CD4-positive, alpha-beta T cell treated with Interleukin-10 for 1 hour (primary cell): ENCODE measurements at places on chromosomes 11 and 22.

- no peak for DNase-seq
These were observed 9.5 kb upstream of the CBX6 start for GRCh38 chr22:38881464-38881871.

GRCh38 chr11:116373104-116373944, 399.5 kb downstream of the BUD13 start:
- no peak for DNase-seq

DNA sequence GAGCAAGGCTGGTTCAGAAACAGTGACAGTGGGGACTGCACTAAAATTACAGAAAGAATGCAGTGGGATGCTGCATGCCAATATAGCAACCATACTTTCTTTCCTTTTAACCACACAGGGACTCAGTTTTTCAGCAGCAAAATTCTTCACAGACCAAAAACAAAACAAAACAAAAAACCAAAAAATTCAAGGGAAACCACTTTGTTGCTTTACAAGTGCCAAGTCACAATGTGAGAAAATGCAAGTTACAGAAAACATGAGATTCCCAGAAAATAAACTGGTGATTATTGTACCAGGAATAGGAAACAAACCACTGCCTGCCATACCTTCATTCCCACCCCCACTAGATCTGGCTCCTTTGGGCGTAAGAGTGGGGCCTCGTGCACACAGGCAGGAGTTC, 52.6 kb downstream of the TENM4 start:
- DNase-seq: no peak

DNA sequence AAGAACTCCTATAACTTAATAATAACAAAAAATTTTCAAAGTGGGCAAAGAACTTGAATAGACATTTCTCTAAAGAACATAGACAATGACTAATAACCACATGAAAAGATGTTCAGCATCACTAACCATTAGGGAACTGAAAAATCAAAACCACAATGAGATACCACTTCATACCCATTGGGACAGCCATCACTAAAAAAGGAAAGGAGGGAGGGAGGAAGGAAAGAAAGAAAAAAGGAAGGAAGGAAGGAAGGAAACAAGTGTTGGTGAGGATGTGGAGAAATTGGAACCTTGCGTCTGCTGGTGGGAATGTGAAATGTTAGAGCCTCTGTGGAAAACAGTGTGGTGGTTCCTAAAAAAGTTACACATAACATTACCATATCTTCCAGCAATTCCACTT, 55.8 kb downstream of the MS4A13 start:
- no peak for DNase-seq

GRCh38 chr11:105937331-105937730, 84.7 kb downstream of the MSANTD4 start:
- no peak for DNase-seq

DNA sequence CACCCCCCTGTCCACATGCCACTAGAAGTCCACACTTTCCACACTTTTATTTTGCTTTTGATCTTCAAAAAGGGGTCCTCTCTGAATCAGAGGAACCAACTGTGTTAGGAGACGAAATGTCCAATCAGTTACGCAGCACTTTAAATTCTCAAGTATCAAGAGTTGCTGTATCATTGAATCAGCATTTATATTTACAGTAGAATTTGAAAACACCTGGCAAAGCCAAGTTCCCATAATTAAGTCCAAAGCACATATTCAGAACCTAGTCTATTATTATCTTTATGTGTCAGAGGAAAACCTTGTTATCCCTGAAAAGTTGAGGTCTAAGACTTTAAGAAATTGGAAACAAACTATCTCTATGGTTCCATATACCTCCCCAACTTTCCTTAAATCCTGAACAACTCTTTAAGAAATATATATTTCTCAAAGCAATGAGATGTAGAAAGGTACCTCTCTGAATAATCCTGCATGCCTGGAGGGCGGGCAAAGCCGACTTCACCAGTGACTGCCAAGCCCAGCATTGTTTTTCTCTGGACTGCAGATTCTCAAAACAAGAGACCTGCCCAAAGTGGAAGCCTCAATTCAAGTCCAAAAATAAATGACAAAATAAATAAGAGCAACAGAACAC, 75.9 kb upstream of the ARFGAP3 start:
- no peak for DNase-seq
